ENCODE measurements at places on chromosomes 6 and 20.

- no peak for DNase-seq
Measured at GRCh38 chr20:58424218-58424969, 35.4 kb downstream of the VAPB start.

DNA sequence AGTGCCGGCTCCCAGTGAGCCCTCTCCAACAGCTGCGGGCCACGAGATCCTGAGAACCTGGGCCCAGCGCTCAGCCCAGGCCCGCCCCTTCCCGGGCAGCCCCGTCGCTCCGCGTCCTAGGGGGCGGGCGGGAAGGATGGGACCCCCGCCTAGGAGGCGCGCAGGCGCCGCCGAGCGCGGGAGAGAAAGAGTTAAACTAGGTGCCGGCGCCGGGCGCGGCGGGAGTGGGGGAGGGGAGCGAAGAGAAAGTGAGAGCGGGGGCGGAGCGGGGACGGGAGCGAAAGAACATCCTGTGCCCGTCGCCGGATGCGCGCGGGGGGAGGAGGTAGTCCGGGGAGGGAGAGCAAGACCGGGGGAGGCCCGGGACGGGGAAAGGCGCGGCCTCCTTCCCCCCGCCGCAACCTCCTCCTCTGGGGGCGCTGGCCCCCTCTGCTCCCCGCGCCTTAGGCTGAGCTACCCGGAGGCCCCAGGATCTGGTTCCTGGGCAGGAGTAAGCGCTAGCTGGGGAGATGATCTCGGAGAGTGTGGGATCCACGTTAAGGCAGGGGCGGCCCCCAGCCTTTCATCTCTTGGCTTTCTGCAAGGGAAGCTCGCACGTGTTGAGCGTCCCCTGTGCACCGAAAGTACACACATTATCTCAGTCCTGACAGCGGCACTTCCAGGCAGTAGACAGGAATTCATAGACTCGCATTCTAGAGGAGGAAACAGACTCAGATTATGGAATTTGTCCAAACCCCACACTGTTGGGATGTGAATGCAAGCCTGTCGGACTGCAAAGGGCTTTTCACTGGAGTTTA, 4.9 kb upstream of the ARMC12 start:
- peak; percentile 50 for DNase-seq

DNA sequence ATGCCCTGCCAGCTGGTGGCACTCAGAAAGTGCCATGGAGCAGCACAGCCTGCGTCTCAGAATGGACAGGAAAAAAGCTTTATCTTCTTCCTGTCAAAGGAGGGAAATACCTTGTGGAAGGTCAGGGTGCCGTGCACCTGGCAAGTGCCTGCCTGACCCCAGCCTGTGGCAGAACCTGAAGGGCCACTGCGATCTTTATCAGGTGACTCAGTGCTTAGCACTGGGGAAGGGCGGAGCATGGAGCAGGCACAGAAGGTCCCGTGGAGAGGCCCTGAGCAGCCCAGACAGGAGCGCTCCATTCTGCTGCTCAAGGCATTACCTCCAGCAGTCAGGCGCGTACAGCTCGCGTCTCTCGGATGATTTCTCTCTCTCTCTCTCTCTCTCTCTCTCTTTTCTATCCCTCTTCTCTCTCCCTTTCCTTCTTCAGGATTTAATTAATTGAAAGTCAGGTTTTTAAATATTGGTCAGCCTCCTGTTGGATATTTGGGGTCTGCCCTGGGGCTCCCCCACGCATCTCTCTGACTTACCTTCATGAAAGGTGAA, 31.7 kb downstream of the FOXC1 start:
- DNase-seq = peak; percentile 94

DNA sequence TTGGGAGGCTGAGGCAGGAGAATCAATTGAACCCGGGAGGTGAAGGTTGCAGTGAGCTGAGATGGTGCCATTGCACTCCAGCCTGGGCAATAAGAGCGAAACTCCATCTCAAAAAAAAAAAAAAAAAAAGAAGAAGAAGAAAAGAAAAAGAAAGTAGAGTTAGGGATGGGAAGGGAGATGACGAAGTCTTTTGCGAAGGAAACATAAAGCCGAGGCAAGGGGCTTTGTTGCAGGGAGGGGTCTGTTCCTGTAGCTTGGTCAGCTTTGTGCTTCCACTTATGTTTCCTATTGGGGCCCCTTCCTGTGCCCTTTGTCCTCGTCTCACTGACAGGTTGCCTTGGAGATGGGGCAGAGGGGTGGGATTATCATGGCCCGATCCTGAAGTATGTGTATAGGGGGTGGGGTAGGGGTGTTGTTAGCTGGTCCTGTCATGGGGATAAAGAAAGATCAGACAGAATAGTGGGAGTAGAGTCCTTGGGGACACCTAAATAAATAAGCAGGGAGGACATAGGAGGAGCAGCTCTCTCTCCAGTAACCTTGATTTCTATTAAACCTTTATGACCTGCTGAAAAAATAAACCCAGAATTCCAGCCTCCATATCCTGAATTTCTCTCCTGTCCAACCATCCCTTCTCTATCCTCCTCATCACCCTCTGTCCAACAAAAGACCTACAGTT, 1.1 kb upstream of the CLIC1 start:
- no peak for DNase-seq

All from PC-9 (cell line).